Hematopoietic multipotent progenitor cell treated with erythropoietin and hydrocortisone succinate and interleukin-3 and kit ligand, for 15 days (in vitro differentiated cells): ENCODE measurements at places on chromosomes 7 and 10.
A peak's percentile ranks its signal among the peaks of the same experiment; 100 is the strongest.

DNA sequence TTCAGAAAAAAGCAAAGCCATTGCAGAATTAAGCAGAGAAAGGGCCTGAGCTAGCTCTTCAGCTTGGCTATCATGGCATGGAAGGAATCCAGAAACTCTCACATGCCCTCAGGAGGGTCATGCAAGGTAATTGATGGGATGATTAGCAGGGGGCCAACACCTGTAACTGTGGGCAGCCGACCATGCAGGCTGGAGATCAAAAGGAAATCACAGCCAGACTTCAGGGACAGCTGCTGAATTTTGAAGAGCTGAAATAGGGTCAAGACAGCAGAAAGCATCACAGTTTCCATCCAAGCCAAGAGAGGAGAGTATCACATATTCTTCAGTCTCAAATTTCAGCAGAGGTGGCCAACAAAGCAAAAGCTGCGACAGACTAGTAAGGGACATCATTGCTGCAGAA lies 239.6 kb upstream of the STEAP1 start:
- DNase-seq, result no peak

- peak; percentile 62 for DNase-seq
Observed at GRCh38 chr7:97179454-97180104, 62.1 kb downstream of the SDHAF3 start.

DNA sequence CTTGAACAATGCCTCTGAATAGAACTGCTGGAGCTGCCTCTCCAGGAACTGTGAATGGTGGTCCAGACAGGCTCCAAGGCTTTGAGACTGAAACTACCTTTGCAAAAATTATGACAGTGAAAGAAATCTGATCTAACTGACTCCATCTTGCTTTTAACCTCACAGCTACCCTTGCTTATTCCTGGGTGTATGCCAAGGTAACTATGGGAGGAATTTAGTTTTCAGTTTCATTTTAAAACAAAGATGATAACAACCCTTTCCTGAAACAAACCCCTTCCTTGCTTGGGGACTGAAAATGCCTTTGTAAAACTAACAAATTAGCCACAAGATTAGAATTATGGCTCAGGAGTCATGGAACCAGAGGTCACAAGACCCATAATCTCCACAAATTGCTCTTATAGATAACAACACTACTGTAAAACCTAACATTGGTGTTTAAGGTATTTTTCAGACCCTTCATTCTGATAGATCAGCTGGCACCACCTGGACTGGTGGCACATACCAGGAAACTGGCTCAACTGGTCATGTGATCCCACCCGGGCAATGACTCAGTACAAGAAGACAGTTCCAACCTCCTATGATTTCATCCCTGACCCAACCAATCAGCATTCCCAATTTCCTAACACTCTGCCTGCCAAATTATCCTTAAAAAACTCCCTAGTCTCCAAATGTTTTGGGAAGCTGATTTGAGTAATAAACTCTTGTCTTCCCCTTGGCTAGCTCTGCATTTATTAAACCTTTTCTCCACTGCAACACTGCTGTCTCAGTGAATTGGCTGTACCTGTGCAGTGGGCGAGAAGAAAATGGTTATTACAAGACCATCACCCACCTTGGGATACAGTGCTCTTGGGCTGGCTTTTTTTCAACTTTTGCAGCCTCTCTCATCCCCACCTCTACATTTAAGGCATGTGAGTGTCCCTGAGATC lies 608.1 kb downstream of the TYW1 start:
- no peak for DNase-seq

- DNase-seq, result no peak
Observed at GRCh38 chr7:35241884-35242283, 12.0 kb downstream of the TBX20 start.

GRCh38 chr10:76231286-76231934 lies 800.0 kb downstream of the LRMDA start:
- DNase-seq, result no peak
